Stomach (tissue), 19 donors: ENCODE measurements at places on chromosomes 12 and 14. TPM values are rescaled to one million over a fixed set of nuclear protein-coding genes. Genes with fewer than 3 reads are reported as not detected.

SLC5A8 gene
- 0.29 TPM for total RNA-seq

- no peak for DNase-seq
These were observed 14.3 kb upstream of the MCRS1 start for GRCh38 chr12:49582201-49582600.

DNA sequence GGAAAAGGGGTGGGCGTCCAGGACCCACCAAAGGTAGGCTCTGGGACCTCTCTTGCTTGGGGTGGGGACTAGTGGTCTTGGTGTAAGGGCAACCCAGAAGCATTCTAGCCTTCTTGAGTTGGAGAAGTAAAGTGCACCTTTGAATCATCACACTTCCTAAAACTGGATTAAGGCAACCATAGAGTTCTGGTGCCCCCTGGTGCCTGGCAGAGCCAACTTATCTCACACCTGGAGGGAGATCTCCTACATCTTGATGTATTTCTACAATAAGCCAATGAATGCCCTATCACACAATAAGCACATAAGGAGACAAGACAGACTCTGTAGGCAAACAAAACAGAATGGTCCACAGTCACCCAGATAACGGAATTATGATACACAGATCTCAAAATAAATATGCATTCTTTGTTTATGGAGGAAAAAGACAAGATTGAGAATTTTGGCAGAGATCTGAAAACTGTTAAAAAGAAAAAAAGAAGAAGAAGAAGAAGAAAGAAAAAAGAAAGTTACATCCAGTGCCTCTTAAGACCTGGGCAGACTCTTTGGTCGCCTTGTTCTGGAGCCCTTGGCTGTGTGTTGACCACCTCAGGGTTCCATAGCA lies 95.9 kb upstream of the PPP2R5C start:
- no peak for DNase-seq

- peak; percentile 90 for DNase-seq
These were observed 508 bp downstream of the CNOT2 start for GRCh38 chr12:70243510-70244371.

SLC6A12 gene
- total RNA-seq, result not detected

DNA sequence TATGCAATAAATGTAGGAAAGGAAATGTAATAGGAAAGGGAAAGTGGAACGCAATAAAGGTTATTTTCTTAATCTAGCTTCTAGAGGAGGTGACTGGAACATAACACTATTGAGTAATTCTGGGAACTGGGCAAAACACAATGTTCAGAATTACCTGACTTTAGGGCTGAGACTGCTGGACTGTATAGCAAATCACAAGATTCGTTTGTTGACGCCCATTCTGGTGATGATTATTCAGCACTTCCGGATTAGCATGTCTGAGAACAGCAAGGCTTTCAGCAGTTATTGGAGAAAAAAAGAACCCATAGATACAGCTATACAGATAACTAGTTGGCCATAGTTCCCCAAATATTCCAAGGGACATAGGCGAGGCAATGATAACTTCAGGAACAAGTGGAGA lies 2.3 kb upstream of the KLRD1 start:
- DNase-seq, result no peak

GRCh38 chr12:131250028-131250950 lies 296.6 kb downstream of the ADGRD1 start:
- DNase-seq, result no peak

CCDC197 gene
- total RNA-seq, result not detected

GRCh38 chr12:101591781-101592180 lies 3.0 kb upstream of the MYBPC1 start:
- no peak for DNase-seq

DNA sequence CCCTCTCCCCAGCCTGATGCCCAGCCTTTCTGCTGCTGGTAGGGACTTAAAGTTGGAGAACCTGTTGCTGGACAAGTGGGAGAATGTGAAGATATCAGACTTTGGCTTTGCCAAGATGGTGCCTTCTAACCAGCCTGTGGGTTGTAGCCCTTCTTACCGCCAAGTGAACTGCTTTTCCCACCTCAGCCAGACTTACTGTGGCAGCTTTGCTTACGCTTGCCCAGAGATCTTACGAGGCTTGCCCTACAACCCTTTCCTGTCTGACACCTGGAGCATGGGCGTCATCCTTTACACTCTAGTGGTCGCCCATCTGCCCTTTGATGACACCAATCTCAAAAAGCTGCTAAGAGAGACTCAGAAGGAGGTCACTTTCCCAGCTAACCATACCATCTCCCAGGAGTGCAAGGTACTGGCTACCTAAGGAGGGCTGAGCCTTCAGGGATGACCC lies 1.6 kb downstream of the TSSK4 start:
- no peak for DNase-seq

DNA sequence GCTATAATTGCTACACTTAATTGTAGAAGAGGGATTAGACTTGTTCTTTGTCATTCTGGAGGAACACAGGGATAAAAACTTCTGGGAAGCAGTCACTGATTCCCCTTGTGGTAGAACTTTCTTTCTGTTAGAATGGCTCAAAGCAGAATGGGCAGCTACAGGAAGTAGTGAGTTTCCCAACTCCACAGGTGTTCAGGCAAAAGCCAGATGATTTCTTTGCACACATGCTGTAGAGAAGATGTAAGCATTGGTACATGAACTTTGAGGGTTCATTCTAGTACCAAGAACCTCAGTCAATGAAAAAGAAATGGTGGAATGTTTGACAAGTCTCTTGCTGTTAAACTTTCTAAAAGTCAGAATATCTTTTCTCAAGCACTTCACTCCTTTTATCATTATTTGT lies 4.3 kb downstream of the NDUFA9 start:
- DNase-seq, result no peak

ACTR10 gene
- total RNA-seq, result 59.3 TPM

DNA sequence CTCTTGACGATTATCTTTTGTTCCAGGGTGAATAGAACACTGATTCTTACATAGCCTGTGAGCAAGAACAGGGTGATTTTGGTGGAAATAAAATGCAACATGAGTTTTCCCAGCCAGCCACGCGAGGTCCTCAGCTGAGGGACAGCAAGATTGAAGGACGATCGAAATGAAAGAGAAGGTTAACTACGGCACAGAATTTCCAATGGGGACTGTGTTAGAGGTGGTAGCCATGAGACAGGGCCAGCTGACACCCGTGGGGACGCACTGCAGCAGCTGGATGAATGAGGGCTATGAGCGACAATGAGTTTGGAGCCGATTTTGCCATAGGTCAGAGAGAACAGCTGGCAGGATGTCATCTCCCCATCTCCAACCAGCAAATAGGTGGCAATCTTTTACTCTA lies 243.4 kb upstream of the PELI2 start:
- DNase-seq, result no peak

DNA sequence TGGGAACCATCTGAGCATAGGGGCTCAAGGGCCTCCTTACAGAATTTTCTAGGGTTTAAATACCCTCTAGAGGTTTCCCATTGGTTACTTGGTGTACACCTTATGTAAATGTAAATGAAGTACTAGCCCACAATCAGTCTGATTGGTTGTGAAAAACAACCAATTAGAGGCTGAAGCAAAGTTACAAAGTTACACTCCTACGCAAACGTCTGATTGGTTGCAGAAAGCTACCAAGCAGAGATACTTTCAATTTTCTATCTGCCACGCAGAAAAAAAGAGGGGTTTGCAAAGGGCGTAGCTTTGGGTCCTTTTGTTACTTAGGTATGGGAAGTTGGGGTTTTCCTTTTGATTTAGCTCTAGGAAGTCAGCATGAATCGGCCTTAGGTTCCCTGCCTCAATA lies 1.8 kb upstream of the TMEM19 start:
- DNase-seq, result no peak

PRPF39 gene
- 12.5 TPM for total RNA-seq

FITM1 gene
- total RNA-seq, result not detected

CFL2 gene
- 214 TPM for total RNA-seq

LMO3 gene
- total RNA-seq, result 14.2 TPM
